ENCODE measurements at places on chromosomes 7 and 10. TPM values are rescaled to one million over a fixed set of nuclear protein-coding genes. Genes with fewer than 3 reads are reported as not detected.

PITRM1 gene
- 70.4 TPM for total RNA-seq

EN2 gene
- 3.2 TPM for total RNA-seq

- no peak for DNase-seq
Observed at GRCh38 chr10:3978761-3979160, 193.8 kb upstream of the KLF6 start.

GRCh38 chr7:116574025-116574822 is 49.4 kb downstream of the CAV1 start:
- DNase-seq: no peak

DNA sequence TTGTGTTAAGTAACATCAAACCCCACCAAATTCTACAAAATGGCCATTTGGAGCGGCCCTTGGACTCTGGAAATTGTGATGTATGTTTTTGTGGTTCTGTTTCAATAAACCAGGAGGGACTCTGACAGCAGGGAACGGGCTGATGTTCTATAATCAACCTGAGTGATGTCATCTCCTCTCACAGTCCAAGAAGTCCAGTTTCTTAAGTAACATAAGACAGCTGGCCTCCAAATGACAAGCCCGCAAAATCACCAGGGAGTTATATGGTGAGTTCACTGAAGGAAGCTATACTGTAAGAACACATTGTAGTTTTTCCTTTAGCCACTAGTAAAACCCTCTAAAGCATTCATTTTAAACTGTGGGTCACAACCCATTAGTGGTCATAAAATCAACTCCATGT is 34.0 kb downstream of the GOT1 start:
- DNase-seq: no peak

Measured in Calu3 (cell line).